Cardiac muscle cell (in vitro differentiated cells and primary cell): ENCODE measurements at places on chromosomes 6 and 20. TPM values are rescaled to one million over a fixed set of nuclear protein-coding genes. Genes with fewer than 3 reads are reported as not detected.

The ANKRD66 gene
- total RNA-seq: not detected in 2 replicates

The SMLR1 gene
- total RNA-seq: not detected in 2 replicates

The SLC13A3 gene
- 2.5 and 3.9 TPM in 2 replicates for total RNA-seq

DNA sequence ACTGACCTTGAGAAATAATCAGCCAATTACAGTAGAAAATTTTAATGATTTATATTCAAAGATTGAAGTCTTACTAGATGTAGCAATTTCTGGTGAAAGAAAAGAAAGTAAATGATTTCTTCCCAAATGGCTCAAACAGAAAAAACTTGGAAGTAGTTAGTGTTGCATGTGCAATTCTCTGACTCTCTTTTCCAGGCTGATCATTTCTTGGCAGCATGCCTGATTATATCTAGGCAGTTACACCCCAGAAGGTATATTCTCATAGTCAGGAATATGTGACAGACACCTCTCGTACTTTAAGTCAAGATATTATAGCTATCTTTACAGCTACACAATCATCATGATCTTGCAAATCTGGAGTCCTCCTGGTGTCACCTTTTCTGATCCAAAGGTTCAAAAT, 122.9 kb downstream of the PDE7B start:
- H3K36me3 ChIP-seq: no peaks in the 10 kb centered on the region
- no peak for DNase-seq
- H3K4me3 ChIP-seq: no peak overlapping the region
- H3K27me3 ChIP-seq: no peaks in the 10 kb centered on the region

DNA sequence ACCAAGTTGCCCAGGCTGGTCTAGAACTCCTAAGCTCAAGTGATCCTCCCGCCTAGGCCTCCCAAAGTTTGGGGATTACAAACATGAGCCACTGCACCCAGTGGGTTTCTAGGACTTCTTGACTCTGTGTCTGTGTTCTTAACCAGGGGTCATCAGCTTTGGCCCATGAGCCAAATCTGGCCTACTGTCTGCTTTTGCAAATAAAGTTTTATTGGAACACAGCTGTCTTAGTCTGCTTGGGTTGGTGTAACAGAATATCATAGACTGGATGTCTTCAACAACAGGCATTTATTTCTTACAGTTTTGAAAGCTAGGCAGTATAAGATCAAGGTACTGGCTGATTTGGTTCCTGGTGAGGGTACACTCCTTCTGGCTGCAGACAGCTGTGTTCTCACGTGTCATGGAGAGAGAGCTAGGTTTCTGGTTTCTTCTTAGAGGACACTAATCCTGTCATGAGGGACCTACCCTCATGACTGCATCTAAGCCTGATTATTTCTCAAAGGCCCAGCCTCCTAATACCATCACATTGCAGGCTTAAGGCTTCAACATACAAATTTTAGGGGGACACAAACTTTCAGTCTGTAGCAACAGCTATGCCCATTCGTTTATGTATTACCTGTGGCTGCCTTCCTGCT, 23.3 kb downstream of the ARFGEF2 start:
- H3K27ac ChIP-seq: no peak overlapping the region
- peaks cover 3% of the 10 kb centered on the region for H3K36me3 ChIP-seq
- peaks cover 12% of the 10 kb centered on the region for H3K4me1 ChIP-seq
- DNase-seq: no peak
- no peak overlapping the region for H3K4me3 ChIP-seq
